T-helper 17 cell (primary cell): ENCODE measurements at places on chromosomes 12 and 14.

GRCh38 chr14:23101986-23102625 lies 2.7 kb downstream of the CIROP start:
- no peak for DNase-seq

DNA sequence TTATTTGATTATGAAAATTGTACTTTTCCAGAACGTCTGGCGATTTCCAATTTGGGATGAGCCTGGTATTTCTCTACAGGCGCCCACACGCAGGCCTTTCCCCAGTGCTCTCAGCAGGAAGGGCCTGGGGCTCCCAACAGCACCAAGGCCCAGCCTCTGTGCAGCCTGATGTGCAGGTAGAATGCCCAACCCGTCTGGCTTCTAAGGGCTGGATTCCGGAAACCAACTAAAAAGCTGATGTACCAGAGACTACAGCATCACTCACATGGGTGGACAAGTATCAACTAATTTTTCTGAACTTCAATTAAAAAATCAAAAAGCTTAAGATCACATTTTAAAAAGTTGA lies 25.8 kb downstream of the CDC42BPB start:
- DNase-seq = no peak

DNA sequence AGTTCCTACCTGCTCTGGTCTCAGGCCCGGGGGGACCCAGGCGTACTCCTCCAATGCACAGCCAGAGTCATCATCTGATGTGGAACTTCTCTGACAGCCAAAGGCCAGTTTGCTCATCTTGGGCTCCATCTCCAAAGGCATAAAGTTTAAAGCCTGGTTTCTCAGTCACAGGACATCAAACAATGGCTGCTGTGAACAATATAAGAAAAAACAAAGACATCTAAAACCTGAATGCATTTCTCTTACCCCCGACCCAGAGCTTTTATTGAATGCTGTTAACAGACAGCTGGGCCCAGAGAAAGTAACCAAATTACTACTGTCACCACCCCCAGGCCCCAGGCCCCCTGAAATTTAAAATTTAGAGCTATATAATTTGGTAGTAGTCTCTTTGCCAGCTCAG lies 117.2 kb downstream of the PRICKLE1 start:
- DNase-seq = no peak

DNA sequence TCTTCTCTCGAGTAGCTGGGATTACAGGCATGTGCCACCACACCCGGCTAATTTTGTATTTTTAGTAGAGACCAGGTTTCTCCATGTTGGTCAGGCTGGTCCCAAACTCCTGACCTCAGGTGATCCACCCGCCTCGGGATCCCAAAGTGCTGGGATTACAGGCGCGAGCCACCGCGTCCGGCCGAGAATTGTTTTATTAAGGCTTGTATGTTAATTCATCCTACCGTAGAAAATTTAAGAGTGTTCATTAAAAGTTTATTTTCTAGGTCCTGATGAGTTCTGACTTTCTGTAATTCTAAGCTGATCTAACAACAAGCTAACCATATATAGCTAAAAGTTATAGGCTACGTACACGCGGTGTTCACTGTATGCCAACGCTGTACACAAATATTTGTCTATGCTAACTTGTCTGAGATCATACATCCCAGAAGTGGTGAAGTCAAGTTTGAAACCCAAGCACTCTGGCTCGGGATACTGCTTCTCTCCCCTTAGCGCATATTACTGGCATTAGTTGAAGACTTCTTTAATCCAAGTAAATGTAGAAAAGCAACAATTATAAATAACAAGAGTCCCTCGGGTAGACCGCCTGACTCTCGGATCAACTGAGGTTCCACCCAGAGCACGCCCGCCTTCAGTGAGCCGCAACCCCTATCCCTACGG lies 570 bp upstream of the MRPS35 start:
- DNase-seq = no peak

GRCh38 chr14:104248203-104249055 lies 110.0 kb downstream of the KIF26A start:
- DNase-seq = no peak

GRCh38 chr12:67651132-67651695 lies 2.7 kb downstream of the DYRK2 start:
- no peak for DNase-seq

DNA sequence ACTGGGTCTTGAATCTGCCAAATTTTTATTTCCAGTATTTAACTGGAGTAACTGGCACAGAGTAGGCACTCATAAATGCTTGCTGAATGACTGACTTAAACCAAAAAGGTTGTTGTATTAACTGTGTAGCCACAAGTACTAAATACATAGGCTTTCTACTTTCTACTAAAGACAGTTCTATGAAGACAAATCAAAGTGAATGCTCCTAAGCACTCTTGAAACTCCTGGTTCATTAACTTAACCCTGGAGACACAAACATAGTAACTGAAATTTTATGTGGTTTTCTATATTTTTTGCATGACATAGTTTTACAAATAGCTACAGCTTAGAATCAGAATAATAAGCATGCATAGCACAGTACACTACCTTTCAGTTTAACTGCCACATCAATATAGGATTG lies 70.4 kb downstream of the TXNDC16 start:
- no peak for DNase-seq

- no peak for DNase-seq
Observed at GRCh38 chr14:102479107-102479506, 30.5 kb downstream of the ANKRD9 start.

DNA sequence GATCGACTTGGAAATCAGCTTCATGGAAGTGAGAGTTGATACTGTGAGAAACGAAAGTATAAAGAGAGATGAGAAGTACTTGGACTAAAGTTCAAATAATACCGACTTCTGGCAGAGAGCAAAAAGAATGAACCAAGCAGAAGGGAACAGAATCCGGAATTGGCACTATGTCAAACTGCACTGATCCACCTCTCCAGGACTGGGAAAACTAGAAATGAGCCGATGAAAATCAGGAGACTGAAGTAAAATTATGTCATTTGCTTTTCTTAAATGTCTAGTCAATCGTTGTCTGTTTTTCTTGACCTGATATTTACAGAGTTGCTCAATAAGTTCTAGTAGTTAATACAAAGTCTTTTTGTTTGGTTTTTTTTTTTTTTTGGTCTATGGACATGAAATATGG lies 163.0 kb upstream of the FOXG1 start:
- DNase-seq = no peak

DNA sequence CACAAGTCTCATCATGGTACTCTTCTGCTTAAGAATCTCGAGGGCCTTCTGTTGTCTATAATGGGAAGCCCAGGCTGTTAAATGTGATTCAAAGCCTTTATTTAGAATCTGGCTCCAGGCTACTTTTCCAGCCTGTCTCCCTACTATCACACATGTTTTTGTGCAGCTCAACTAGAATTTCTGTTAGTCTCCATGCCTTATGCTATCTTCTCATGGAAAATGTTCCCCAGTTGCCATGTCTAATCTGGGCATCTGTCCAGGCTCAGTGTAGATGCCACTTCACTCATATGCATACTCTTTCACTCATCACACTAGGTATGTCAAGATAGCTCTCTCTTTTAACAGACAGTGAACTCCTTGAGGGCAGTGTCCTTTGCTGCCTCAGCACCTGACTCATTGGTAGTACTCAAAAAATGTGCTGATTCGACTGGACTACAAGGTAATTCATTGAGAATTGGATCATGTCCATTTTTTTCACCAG lies 145.3 kb downstream of the TTLL5 start:
- DNase-seq = no peak

DNA sequence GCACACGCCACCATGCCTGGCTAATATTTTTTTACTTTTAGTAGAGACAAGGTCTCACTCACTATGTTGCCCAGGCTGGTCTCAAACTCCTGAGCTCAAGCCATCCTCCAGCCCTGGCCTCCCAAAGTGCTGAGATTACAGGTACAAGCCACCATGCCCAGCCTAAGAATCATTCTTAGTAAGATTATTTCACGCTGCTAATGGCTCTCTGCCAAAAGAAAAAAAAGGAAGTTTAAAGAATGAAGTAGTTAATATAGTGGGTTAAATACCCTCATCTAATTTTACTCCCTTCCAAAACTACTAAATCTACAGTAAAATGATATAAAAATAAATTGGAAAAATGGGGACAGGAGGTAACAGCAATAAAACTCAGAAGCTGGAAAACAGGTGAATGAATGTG lies 2.6 kb downstream of the ETFRF1 start:
- no peak for DNase-seq

GRCh38 chr12:71755146-71755892 lies 656 bp downstream of the RAB21 start:
- DNase-seq = peak; percentile 60
